ENCODE measurements at places on chromosomes 16 and 17.

DNA sequence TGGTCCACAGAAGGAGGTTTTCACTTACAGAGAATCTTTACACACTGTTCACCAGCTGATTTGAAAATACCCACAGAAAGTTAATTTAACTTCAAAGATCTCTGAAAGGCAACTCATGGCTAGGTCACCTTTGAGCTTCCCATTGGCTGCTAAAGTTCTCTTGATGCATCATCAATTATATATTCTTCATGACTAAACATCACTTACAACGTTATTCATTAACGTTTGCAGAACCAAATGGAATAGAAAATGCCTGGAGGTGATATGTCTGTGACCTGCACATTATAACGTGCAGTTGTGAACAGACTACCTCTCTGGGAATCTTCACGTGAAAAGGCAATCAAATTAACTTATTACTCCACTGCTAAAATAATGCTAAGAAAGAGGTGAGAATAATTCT is 238.5 kb downstream of the ZFHX3 start:
- DNase-seq, result no peak

DNA sequence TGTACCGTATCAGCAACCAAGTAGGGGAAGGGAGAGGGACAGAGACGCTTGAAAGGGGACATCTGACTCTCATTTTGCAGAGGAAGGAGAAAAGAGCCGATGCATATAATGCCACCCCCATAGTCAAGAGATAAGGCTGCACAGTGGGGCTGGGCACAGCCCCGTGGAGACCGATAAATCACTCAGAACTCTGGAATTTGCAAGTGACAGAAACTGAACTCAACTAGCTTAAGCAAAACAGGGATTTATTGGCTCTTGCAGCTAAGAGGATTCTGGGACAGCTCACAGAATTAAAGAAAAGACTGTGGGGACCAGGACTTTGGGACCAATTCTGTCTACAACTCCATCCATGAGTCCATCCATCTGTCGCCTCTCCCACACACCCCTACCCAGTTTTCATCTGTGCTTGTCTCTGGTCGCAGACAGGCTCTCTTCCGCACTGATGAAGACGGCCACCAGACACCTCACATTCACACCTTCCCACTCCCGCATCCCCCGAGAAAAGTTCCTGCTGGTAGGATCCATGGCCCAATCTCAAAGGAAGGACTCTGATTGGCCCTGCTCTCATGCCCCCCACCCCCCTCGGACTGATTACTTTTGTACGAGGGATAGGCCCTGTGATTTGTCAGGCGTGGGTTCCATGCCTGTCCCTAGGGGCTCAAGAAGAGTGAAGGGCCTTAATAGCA is 105.9 kb upstream of the RPL38 start:
- DNase-seq, result no peak

DNA sequence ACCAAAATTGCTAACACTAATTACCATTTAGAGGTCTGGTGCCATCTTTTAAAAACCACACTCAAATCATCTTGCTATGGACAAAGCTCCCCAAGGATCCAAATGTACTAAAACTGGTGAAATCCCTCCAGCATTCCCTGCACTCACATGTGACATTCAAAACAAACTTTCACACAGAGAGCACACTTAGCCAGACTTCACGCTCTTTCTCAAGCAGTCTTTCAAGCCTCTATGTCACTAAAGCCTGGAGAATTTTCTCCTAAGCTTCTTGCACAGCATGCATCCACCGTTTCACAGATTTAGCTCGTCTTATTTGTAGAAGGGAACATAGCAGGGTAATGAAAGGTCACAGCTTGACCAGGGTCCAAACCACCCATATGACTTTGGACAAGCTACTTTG is 19.3 kb downstream of the CMTM3 start:
- no peak for DNase-seq

DNA sequence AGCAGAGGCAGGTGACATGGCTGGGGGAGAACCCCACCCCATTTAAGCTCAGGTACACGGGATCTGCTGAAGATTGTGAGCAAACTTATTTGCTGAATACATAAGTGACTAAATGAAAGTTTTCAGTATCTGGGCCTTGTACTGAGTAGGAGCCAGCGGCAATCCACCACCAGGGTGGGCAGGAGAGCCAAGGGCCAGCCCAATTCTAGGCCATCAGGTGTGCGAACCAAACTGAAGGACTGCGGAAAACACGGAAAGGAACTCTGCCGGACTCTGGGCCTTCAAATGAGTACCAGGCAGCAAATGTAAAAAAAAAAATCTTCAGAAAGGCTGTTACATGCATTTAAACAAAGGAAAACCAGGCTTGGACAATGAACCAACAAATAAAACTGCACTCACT is 19.7 kb downstream of the ARHGAP17 start:
- DNase-seq, result no peak

- DNase-seq, result peak; percentile 64
These were observed 34.8 kb downstream of the CBFA2T3 start for GRCh38 chr16:88941913-88942909.

GRCh38 chr16:62963846-62964245 is 927.6 kb upstream of the CDH8 start:
- no peak for DNase-seq

GRCh38 chr17:41009301-41009760 is 403 bp upstream of the KRTAP3-1 start:
- DNase-seq, result no peak

DNA sequence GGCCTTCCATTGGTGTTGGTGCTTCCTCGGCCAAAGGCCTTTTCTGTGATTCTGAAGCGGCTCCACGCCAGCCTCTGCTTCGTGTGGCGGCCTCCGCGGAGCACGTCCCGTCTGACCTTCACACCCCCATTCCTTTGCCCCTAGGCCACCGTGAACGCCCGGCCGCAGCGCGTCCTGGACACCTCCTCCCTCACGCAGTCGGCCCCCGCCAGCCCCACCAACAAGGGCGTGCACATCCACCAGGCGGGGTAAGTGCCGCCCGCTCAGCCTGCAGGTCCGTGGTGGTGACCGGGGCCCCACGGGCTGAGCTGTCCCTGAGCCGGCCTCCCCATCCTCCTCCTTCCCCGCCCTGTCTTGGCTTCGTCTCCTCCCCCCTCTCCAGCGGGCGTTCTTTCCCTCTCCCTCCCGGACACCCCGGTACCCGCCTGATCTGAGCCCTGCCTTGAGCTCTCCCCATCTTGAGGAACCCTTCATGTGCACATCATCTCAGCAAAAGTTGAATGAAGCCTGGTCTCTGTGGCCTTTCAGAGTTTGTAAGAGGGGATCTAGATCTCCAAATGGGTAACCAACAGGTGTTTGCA is 69.0 kb upstream of the CHMP6 start:
- DNase-seq, result no peak

DNA sequence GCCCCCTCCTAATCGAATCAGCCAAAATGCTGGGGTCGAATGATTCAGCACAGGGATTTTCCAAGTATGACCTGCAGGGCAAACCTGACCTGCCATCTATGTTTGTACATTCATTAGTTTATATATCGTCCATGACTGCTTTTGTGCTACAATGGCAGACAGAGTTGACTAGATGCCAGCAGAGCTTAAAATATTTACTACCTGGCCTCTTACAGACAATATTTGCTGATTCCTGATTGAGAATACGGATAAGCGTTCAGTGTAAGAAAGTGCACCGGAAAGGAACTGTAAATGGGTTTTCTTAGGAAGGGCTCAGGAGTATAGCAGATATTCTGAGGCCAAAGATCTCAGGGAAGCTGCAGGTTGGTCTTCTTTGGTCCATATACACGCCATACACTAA is 11.7 kb upstream of the TOM1L1 start:
- DNase-seq, result no peak

DNA sequence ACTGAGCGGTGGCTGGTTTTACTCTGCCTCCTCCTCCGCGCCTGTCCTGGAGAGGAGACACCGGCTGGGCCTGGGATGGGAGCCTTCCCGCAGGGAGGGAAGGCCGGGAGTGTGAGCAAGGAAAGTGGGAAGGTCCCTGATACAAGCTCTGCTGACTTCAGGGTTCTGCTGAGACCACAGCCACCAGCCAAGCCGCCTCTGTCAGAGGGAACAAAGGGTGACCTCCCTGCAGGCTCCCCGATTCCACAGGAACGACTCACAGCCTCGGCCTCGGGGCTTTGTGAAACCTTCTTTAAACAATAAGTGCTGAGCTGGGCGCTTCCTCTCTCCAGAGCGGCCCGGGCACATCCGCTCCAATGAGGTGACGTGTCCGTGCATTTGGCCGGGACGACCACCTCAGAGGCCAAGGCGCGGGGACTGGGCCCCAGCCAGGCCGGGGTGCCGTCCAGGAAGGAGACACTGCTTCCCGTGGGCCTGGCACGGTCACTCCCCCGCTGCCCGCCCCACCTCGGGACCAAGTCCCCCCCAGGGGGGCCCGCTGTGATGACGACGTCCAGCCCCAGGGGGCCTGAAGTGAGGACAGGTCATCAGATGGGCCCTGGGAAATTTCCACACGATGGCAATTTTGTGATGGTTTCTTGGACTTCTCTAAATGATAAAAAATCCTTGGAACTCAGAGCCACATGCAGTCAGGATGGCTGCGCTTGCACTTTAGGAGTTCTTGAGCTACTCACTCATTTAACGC is 11.8 kb upstream of the CIBAR2 start:
- DNase-seq, result no peak

DNA sequence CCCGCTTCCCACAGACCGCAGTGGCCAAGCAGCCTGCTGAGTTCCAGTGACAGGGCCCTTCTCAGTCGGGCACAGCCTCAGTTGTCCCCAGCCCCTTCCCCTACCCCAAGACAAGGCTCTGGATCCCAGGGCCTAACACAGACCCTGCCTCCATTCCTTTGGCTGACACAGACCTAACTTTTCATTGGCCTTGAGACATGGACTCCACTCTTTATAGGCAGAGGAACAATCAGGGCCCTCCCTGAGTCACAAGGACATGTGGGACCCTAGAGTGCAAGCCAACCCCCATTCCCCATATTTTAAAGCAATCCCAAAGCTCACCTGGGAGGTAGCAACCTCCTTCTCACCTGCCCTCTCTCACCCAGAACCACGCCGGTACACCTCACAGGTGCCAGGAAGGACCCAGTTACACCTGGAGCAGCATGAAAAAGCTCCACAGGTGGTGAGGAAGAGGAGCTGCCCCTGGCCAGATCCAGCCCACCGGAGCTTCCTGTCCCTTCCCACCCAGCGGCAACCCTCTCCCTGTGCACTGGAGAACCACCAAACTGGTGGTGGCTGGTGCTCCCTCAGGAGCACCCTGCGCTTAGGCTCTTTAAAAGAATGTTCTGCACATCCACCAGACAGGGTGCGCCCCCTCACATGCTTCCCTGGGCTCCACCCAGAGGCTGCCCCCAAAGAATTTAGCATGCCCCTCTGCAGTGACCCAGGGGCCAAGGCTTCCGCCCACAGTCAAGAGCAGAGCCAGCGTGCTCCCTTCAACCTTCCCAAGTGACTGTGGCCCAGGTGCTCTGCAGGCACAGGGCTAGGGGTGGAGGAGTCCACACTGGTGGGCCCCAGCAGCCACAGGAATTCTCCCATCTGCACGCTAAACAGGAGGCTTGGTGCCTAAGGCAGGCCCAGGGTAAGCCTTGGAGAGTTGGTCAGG is 3.4 kb downstream of the MNT start:
- DNase-seq, result no peak

- DNase-seq, result no peak
These were observed 34.3 kb downstream of the VPS35L start for GRCh38 chr16:19589771-19590302.

- DNase-seq, result no peak
These were observed 4.5 kb upstream of the RAB40C start for GRCh38 chr16:585351-585750.

GRCh38 chr17:21371511-21372081 is 4.6 kb upstream of the KCNJ12 start:
- no peak for DNase-seq

DNA sequence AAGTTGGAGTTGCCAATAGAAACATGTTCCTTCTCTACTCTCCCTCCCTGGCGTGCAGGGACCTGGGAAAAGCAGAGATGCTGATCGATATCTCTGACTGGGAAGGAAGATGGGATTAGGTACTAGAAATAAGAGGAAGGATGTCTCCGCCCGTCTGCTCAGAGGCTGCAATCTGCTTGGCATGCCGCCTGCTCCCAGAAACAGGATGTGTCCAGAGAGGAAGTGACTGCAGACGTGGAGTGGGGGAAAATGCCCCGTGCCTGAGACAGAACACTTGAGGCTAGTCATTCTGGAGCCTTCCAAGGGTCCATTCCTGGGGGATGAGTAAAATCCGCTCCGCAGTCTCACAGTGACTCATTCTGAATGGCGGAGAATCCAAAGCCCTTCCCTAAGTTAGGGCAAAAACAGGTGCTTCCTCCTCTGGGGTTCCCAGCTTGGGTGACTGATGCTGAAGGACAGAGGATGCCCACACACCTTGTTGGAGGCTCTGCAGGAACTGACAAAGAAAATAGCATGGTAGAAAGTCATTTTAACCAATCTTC is 45.0 kb upstream of the SMURF2 start:
- no peak for DNase-seq

DNA sequence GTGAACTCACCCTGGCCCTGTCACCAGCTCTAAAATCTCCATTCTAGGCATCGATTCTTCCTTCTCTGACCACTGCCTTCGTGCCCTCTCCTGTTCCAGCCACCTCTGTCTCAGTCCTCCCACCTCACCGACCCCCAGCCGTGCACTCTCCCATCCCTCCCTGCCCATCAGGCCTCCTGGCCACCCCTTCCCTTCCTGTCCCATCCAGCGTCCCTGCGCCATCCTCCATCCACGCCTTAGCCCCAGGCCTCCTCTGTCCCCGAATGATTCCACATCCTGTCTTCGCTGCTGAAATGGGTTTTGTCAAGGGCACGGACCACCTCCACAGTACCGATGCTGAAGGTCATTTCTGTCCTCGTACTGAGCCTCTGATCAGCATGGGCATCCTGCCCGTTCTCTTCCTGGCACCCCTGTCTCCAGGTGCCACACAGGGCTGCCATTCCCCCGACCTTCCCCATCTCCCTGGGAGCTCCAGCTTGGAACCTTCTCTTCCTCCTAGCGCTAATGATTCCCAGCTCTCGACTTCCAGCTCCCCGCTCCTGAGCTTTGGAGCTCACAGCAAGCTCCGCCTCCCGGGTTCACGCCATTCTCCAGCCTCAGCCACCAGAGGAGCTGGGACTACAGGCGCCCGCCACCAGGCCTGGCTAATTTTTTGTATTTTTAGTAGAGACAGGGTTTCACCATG is 2.6 kb downstream of the TRIM65 start:
- DNase-seq, result no peak

- no peak for DNase-seq
These were observed 36.2 kb downstream of the FBXL20 start for GRCh38 chr17:39365242-39365641.

DNA sequence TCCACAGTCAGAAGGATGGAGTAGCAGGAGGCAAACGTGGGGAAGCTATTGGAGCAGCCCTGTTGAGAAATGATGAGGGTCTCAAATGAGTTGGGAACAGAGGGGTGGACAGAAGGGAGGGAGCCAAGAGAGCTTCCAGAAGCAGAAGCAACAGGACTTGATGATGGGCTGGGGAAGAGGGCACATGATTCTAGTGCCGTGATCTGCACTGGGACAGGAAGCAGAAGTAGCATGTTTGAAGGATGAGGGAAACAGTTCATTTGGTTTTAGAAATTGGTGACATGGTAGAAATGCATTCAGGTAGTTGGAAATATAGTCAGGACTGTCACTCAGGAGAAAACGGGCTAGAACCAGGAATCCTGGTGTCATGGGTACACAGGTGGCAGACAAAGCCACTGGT is 19.4 kb downstream of the EMP2 start:
- no peak for DNase-seq

- DNase-seq, result no peak
These were observed 40.4 kb downstream of the B9D1 start for GRCh38 chr17:19322129-19322505.

GRCh38 chr16:87192452-87193073 is 124.6 kb downstream of the C16orf95 start:
- DNase-seq, result no peak

- DNase-seq, result no peak
These were observed 11.1 kb downstream of the NACA2 start for GRCh38 chr17:61579961-61580360.

GRCh38 chr17:35733366-35733765 is 1.9 kb downstream of the RASL10B start:
- no peak for DNase-seq
